Endodermal cell (in vitro differentiated cells): ENCODE measurements at places on chromosomes 3 and 15.

- no peak for DNase-seq
These were observed 2.2 kb downstream of the VPS8 start for GRCh38 chr3:184814214-184814613.

- peak; percentile 54 for DNase-seq
These were observed 311.1 kb upstream of the KCNH8 start for GRCh38 chr3:18837137-18837755.

- no peak for DNase-seq
These were observed 43.7 kb downstream of the SRPRB start for GRCh38 chr3:133849346-133849745.

DNA sequence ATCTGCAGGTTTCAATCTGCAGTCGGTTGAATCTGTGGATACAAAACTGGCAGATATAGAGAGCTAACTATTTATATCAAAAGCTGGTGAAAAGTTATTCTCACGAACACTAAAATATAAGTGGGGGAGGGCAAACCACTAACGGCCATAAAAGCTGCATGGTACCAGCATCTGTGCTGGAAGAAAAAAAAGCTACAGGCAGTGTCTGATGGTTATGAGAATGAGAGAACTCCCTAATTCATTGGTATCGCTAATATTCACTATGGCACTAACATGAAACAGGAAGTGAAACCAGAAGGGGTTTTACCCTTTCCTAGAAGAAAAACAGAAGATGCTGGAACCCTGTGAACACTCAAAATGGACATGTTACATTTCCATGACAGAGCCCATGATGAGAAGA lies 15.9 kb downstream of the CEP70 start:
- no peak for DNase-seq

DNA sequence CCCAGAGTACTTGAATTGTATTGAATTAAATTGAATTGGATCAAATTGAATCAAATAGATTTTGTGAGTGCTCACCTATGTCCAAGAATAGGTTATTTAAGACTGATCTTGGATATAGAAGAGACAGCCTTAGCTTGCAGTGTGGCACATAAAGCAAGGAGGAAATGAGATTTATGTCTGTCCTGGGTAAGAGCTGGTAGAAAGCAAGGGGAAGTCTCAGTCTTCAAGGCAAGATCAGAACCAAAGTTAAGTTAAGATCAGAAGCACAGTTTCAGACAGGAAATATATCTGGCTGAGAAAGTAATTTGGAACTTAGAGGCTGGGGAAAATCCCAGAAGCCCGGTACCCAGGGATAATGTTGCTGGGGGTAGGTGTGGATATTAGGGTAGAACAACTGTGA lies 244.4 kb upstream of the ARPP21 start:
- no peak for DNase-seq

DNA sequence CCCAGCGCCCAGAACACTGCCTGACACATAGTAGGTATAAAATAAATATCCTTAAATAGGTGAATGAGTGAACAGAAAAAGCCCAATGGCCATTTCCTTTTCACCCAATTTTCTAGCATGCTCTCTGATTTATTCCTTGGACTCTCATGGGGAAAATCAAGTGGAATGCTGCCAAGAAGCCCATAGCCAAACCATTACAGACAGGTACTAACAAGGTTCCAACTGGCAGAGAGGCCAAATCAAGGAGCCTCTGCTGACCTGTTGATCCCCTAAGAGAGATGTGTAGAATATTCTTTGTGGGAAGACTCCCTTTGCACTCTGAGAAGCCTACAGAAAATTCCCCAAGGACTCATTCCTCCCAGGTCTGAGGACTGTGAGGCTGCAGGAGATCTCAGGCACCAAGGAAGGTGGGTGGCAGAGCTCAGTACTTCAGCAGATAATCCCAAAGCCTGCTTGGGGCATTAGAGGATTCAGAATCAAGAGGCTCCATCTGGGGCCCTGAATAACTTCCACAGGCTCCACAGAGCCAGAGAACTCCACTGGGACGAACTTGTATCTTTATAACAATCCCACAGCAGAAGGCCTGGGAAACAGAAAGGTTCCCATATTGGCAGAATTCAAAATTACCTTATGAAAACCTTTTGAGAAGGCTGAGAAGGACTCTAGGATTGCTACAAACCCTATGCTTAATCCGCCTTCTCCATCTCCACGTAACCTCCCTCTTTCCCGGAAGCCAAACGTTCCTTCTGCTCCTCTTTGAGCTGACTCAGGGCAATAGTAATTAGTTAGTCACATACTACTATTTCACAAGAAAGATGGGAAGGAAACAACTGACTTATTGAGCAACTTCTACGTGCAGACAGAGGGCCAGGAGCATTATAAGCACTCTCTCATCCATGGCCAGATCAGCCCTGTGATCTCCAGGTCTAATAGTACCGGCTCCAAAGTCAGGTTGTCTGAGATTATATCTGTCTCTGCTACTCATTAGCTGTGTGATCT lies 34.5 kb downstream of the PRICKLE2 start:
- no peak for DNase-seq

DNA sequence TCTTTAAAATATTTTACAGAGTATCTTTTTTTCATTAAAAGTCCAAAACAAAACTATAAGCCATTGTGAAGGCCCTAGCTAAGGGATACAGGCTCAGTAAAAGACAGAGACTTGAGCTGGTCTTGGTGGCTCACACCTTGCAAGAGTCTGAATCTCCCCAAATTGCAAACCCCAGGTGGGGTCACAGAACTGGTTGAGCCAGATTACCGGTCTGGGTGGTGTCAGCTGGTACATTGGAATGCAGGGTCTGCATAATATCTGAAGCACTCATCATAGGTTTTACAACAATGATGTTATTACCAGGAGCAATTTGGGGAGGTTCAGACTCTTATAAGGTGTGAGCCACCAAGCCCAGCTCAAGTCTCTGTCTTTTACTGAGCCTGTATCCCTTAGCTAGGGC lies 201.2 kb upstream of the ARPP21 start:
- DNase-seq: no peak

- no peak for DNase-seq
These were observed 871.8 kb downstream of the OTOL1 start for GRCh38 chr3:162368417-162368816.

DNA sequence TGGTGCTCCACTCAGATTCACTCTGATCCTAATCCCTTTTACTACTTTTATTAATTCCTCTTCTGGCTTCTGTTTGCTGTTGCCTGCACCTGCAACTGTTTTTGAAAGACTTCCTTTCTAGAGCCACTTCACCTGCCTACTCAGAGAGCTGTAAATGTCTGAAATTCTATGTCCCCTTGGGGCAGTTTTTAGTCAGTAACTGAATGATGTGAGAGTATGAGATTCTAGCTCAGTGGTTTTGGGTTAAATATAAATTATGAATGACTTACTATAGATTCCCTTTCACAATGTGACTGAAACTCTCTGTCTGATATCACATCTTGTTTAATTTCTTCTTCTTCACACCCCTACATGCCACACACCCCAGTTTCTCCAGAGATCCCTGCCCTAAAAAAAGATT lies 47.8 kb upstream of the LRRC3B start:
- no peak for DNase-seq
